Muscle of leg (tissue), 16 donors: ENCODE measurements at places on chromosomes 11 and 22. TPM values are rescaled to one million over a fixed set of nuclear protein-coding genes. Genes with fewer than 3 reads are reported as not detected.

Gene FDXACB1
- 2.8 TPM for polyA plus RNA-seq

Gene KRTAP5-7
- not detected for polyA plus RNA-seq

DNA sequence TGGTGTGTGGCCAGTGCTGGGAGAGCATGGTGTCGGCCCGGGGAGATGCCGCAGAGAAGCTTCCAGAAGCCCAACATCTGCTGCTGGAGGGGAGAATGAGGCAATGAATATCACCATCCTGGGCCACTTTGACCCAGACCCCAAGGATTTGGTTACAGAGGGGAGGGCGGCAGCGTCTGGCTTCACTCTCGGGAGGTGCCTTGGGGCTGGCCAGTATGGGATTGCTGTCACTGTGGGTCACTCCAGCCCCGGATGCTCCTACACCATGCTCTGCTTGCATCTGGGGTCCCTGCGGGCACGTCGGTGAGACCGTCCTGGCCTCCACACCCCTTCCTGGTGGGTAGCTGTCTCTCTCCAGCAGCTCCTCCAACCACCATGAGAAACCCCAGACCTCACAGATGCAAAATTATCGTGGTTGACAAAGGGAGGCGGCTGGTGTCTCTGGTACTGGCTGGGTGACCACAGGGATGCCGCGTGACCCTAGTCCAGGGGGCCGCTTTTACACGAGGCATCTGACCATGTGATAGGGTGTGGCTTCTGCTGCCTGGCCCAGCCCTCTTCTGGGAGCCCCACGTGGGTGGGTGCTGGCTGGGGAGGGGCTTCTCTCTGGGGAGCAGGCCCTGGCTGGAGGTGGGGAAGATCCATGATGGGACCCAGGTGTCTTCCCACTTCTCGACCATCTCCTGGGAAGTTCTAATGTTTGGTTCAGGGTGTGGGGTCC lies 5.7 kb downstream of the KCNQ1 start:
- no peak for DNase-seq

DNA sequence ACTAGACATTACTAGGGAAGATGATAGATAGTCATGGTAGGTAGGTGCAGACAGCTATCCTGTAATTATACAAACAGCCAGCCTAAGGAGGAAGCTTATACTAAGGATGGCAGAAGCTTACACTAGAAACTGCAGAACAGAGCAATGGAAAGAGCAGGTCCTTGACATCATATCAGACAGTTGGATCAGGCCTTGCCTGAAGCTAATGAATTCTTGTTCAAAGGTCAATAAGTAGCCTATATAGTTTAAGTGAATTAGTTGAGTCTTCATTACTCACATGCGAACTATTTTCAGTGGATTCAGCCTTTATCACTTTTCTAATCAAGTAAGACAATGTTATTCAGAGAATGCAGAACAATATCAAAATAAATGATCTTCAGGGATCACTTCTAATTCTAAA lies 22.3 kb upstream of the GRK3 start:
- no peak for DNase-seq
